ENCODE measurements at places on chromosomes 5 and 9.

GRCh38 chr9:105373723-105374122 is 74.1 kb upstream of the FSD1L start:
- DNase-seq, result no peak

- no peak for DNase-seq
Measured at GRCh38 chr5:66969963-66970362, 226.6 kb downstream of the CD180 start.

GRCh38 chr9:15300218-15300617 is 6.8 kb downstream of the TTC39B start:
- peak; percentile 85 for DNase-seq

GRCh38 chr5:40877371-40877988 is 31.8 kb upstream of the C7 start:
- DNase-seq, result no peak

GRCh38 chr5:31066655-31067328 is 126.7 kb upstream of the CDH6 start:
- DNase-seq, result no peak

GRCh38 chr9:93698140-93698908 is 121.9 kb downstream of the PHF2 start:
- DNase-seq, result no peak

DNA sequence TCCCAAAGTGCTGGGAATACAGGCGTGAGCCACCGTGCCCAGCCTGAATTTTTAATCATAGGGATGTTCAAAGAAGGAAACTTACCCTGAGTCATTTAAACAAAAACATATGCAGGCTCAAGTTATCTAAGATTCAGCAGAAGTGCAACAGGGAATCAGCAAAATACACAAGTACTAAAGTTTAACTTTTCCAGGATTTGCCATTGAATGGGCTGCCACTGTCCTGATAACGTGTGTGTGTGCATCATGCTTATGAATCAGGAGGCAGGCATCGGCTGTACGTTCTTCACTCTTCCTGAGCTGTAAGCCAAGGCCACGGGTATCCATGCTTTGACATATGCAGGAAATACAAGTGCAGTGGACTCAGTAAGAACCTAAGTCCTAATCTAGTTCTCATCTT is 48.8 kb upstream of the FST start:
- no peak for DNase-seq

DNA sequence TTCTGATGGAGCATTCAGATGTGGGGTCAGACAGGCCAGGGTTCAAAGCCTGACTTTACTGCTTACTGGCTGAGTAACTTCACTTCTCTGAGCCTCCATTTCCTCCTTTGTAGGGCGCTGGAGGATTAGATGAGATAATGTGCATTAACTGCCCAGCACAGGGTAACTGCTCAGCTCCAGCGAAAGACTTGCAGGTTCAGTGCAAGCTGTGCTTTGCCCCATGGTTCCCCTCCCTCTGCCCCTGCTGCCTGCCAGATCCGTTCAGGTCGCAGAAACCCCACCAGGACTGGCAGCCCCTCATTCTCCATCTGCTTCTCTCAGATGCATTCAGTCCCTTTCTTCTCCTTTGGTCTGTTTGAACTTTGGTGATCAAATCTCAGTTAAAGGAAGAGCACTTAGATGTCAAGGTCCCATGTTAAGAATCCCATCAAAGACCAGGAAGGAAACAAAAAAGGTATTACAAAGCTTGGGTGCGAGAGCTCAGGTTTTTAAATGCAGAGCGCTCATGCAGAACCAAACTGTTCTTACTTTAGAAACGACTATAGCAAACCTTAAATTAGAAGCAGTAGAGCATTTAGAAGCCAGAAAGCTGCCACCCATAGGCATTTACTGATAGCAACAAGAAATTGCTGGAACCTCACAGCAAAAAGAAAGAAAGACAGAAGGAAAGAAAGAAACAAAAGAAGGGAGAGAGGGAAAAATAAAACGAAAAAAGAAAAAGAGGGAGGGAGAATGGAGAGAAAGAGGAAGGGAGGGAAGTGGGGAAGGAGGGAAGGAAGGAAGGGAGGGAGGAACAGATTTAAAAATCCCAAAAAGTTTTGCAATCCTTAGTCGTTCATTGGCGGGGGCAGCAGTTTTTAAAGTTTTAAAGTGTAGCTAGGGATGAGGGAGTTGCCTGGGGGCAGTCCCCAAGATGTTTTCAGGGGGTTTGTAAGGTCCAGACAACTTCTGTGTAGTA is 23.5 kb downstream of the AFAP1L1 start:
- DNase-seq, result no peak

DNA sequence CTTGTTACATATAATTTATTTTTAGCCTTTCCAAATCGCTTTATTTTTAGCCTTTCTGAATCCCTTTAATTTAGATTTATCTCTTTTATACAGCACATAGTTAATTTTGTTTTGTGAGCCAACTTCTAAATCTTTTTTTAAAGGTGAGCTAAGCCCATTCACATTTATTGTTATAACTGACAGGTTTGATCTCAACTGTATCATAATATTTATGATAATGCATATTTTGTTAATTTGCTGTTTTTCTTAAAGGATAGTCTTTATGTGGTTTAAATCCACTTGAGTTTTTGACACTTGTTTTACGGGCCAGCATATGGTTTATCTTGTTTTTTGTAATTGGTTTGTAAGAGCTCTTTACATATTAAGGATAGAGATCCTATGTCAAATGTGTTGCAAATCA is 177.8 kb upstream of the SMIM23 start:
- no peak for DNase-seq

DNA sequence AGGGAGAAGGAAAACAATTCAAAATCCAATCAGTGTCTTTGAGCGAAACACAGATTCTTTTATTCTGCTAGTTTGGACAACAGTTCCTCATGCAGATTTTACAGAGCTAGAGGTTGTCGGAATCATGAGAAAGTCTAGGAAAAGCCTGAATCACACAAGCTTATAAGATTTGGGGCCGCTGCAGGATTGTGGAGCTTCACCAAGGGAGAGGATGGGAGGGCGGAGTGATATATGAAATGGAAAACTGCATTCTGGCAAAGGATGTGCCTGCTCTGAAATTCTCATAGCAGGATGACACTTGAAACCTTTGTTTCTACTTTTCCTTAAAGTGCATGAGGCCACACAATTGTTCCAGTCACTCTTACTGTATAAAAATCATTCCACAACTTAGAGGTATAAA is 134.3 kb downstream of the OR2K2 start:
- DNase-seq, result no peak

DNA sequence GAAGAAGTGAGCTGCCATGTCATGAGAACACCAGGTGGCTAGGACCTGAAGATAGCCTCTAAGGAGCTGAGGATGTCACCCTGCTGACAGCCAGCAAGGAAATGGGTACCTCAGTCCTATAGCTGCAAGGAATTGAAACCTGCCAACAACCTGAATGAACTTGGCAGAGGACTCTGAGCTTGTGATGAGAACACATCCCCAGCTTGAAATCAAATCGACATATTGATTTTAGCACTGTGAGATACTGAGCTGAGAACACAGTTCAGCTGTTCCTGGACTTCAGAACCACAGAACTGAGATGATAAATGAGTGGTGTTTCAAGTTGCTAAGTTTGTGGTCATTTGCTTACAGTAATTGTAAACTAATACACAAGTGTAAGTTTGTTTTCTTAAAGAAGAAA is 5.5 kb upstream of the RASEF start:
- DNase-seq, result no peak

- DNase-seq, result no peak
Measured at GRCh38 chr5:136235321-136235720, 42.4 kb upstream of the SMIM32 start.

GRCh38 chr5:38806775-38807258 is 39.0 kb upstream of the OSMR start:
- no peak for DNase-seq

GRCh38 chr9:129436751-129437625 is 183.9 kb downstream of the C9orf50 start:
- DNase-seq, result peak; percentile 37

DNA sequence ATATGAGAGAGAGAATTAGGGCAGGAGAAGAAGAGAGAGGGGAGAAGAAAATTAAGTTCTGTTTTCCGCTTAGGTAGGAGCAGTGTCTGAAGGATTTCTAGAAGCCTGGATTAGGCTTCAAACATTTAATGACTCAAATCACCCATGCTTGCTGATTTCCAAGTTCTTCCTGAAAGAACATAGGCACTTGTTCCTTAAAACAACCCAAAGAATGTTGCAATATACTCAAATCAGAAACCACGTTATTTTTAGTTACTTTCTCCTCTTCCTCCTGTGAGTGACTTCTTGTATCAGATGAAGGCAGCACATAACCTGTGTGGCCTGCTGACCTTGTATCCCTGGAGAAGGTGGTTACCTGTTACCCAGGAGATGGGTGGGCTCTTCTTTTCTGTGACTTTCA is 351.5 kb upstream of the KLF4 start:
- DNase-seq, result peak; percentile 82

DNA sequence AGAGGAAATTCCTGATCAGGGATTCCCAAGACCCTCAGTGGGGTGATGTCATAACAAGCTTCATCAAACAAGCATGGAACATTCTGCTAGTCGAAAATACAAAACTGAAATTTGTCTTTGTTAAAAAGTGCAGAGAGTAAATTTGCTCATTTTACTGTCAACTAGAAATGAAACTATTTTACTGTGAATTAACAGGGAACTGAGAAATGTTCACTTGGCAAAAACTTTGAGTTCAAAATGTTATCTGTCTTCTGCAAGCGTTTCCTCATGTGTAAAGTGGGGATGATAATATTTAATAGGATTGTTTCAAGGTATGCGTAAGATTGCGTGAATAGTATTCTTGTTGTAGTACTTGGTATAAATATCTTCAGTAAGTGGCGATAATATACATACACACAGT is 45.4 kb downstream of the ALDH1A1 start:
- no peak for DNase-seq
